ENCODE measurements at places on chromosomes 12 and 14.

GRCh38 chr12:44076871-44077270 lies 241.0 kb downstream of the TMEM117 start:
- no peak for DNase-seq

- no peak for DNase-seq
These were observed 81.6 kb downstream of the SPRING1 start for GRCh38 chr12:116656306-116656705.

- no peak for DNase-seq
These were observed 97.1 kb downstream of the DAD1 start for GRCh38 chr14:22491683-22492621.

DNA sequence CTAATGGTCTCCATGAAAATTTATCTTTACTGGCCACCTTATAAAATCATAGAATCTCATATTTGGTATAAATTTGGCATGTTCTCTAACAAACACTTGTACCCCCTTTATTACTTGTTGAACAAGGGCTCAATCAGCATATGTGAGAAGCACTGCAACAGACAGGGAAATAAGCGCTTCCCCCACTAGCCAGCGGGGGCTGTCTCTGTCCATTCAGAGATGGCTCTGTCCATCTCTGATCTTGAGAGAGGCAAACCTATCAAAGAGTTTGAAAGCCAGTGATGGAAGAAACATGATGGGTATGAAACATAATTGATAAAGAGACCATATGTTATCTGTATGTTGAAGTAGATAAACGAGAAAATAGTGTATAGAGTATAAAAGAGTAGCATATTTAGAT lies 326.8 kb downstream of the PDZRN4 start:
- no peak for DNase-seq

All from kidney glomerular epithelial cell (primary cell).